ENCODE measurements at places on chromosomes 7 and 10. TPM values are rescaled to one million over a fixed set of nuclear protein-coding genes. Genes with fewer than 3 reads are reported as not detected.

Gene LLCFC1
- total RNA-seq: not detected

Gene TET1
- total RNA-seq: 0.71 TPM

Gene NCAPG2
- 85.4 TPM for total RNA-seq

Gene TMEM184A
- total RNA-seq: 0.14 TPM

Gene PRTFDC1
- 0.71 TPM for total RNA-seq

Gene POLR1F
- 25.8 TPM for total RNA-seq

Gene PHTF2
- 25.5 TPM for total RNA-seq

Measured in activated CD4-positive, alpha-beta T cell treated with anti-CD3 and anti-CD28 coated beads for 36 hours (primary cell).